Ovary (tissue), 10 donors: ENCODE measurements at places on chromosomes 13 and 19. TPM values are rescaled to one million over a fixed set of nuclear protein-coding genes. Genes with fewer than 3 reads are reported as not detected.

Gene B3GLCT
- 7.9 TPM for total RNA-seq

Gene BRSK1
- total RNA-seq = 1.9 TPM

- DNase-seq = no peak
These were observed 313.5 kb downstream of the KLF12 start for GRCh38 chr13:73820688-73821087.

DNA sequence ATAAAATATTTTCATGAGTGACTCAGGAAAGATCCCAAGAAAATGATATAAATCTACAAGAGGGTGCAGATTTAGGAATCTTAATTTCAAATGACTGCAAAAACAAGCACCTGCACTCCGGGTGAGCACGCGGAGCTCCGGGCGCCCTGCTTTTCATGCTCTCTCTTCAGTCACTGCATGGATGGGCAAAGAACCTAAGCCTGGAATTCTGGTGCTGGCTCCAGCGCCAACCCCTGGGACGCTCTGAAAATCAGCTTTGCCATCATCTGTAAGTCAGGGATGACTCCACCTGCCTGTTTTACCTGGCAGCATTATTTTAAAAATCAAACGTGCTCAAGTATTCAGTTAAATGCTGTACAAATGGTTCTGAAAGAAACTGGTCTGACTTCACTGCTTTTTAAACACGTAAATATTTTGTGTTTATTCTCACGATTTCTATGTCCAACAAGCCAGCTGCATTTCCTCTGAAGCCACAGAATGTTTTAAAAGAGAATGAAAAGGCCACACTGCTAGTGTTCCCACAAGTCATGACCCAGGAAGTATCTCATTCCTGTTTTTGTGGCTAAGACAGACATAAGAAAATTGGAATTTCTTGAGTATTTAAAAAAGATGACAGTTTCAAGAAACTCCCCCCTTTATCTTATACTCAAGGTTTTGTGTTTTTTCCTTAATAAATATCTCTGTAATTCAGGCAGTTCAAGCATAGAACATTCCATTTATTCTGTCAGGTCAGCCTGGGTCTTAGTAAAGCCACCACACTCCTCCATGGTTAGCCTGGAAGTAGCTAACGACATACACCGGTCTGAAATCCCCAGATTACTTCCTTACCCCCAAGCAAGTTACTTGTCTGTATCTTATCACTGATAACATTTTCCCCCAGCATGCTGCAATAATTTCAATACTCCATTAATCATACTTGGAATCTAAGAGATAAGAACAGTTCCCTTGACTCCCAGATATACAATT, 81.1 kb downstream of the COL4A1 start:
- no peak for DNase-seq

- no peak for DNase-seq
These were observed 310.8 kb downstream of the SLC7A1 start for GRCh38 chr13:29284726-29285125.
